ENCODE measurements at places on chromosomes 6 and 20. TPM values are rescaled to one million over a fixed set of nuclear protein-coding genes. Genes with fewer than 3 reads are reported as not detected.
A peak's percentile ranks its signal among the peaks of the same experiment; 100 is the strongest.

DNA sequence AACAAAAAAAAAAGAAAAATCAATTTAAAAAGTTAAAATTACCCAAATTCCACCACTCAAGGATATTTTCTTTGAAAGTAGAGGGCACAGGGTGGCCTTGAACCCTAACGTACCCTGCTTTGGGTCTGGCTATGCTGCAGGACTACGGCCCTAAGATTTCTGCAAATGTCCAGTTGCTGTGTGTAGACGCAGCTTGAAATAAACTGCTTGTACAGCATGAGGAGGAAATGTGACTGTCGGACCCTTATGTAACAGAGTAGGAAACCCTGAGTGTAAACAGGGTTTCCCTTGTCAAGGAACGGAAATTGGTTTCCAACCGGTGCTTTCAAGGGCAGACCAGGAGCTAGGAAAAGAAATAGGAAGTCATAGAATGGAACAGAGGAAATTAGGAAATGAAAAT lies 60.7 kb upstream of the SHLD1 start:
- DNase-seq: no peak

GRCh38 chr6:160259598-160259997 lies 977 bp upstream of the SLC22A2 start:
- DNase-seq: peak; percentile 12

The ARHGAP18 gene
- total RNA-seq: 18.7 TPM

DNA sequence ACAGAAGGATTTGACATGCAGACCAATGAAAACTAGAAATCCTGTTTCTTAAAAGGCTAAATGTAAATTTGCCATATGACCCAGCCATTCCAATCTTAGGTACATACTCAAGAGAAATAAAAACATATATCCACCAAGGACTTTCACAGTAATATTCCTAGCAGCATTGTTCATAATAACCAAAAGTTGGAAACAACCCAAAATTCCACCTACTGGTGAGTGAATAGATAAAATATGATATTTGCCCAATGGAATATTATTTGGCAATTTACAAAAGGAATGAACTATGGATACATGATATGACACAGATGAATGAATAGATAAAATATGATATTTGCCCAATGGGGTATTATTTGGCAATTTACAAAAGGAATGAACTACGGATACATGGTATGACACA lies 22.7 kb downstream of the MTCL3 start:
- DNase-seq: no peak

DNA sequence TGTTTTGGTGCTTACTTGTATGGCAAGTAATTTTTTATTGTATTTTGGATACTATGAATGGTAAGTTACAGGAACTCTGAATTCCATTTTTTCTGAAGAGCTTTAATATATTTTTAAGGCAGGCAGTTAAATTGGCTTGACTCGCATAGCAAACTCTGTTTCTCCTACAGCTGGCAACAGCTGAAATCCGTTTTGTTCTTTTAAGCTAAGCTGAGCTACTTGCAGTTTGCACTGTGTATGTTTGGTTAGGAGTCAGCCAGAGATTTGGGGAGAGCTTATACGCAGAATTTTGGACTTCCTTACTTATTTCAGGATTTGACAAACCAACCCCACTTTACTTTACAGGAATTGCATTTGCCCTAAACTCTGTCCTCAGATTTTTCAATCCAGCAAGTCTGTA lies 179.1 kb downstream of the COL19A1 start:
- no peak for DNase-seq

GRCh38 chr6:82906489-82906888 lies 159.2 kb downstream of the UBE3D start:
- DNase-seq: no peak

DNA sequence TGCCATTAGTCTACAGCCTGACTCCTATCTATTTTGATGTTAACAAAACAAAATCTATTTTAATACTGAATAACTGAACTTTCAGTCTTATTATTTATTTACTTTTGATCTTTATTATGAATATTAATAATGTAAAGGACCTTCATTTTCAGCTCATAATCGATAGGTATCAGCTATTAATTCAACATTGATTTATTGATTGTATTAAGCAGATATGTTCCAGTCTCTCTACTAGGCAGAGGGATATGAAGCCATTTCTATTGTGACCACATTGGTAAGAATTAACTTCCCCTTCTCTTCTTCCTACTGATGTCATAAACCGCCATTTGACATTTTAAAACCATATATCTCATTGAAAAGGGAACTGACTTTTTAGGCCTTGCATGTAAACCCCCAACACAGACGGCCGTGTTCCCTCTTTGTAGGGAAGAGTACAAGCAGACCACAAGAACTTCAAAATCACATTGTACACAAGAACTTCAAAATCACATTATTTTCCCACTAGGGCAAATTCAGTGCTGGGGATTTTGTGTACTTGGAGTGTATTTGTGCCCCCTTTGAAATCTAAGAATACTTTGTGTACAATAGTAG lies 69.5 kb upstream of the FABP7 start:
- no peak for DNase-seq

DNA sequence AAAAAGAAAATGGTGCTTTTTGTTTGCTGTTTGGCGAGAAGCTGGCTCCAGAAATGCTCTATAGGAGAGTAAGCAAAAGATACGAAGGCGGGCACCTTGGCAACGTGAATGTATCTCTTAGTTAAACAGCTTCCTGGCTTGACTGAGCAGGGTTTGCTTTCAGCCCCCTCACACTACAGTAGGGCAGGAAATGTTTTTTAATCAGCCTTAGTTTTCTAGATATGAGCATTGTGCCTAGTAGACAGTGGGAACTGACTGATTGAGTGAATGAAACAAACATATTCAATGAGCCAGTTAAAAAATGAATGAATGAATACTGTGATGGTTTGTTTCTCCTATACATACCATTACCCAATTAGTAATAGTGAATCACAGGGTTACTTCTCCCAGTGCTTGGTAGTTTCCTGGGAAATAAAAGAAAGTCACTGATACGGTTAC lies 19.9 kb downstream of the CAP2 start:
- no peak for DNase-seq

Measured in colonic mucosa (tissue), 4 donors.